ENCODE measurements at places on chromosomes 5 and 9.

- no peak for DNase-seq
Observed at GRCh38 chr5:137611011-137611580, 112.0 kb upstream of the SPOCK1 start.

DNA sequence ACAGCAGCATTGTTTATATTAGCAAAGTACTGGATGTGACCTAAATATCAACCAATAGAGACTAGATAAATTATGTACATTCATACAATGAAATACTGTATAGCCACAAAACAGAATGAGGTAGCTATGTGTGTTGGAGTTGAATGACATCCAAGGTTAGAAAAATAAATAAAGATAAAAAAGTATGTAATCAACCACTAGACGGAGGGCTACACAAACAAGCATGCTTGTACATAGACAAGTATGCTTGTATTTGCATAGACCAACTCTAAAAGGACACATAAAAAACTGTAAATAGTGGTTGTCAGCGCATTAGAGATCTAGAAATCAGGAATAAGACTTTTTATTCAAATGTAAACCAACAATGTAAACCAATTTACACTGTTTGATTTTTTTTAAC lies 3.0 kb downstream of the FEM1C start:
- peak; percentile 20 for DNase-seq

DNA sequence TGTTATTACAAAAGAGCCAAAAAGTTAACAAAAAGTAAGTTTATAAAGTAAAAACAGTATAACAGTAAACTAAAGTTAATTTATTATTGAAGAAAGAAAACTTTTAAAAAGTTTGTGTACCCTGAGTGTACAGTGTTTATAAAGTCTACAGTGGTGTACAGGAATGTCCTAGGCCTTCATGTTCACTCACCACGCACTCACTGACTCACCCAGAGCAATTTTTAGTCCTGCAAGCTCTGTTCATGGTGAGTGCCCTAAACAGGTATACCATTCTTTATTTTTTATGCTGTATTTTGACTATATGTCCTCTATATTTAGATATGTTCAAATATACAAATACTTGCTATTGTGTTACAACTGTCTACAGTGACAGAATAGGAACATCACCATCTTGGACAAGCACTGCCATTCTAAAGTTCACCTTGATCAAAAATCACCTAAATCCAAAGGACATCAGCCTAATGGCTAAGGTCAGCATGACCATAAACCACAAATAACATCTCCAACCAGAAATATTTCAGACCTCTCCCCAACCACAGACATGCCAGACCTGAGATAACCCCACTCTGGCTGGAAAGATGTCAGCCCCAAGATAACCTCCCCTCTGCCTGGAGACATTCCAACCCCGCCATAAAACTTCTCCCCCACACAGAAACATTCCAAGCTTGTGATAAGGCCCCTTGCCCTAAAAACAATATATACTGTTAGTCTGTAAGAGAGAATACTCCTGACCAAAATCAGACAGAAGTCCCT lies 56.1 kb downstream of the AGXT2 start:
- DNase-seq = no peak

GRCh38 chr5:4911646-4912403 lies 228.3 kb upstream of the ADAMTS16 start:
- DNase-seq = no peak

DNA sequence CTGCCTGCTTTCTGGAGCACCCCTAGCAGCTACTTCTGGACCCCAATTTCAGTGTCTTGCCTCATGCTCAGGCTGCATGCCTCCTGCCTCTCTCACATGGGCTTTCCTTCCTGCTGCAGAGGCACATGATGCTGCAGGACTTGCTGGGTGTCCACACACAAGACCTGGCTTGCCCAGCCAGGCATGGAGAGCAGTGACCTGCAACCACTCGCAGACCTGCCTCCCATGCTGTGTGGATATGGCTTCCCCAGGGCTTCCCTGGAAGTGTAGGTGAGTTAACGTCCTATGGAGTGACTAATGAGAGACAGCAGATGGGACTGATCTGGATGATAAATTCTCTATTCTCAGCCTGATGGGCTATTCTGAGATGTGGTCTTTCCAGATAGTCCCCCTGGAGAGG lies 53.2 kb upstream of the SMIM32 start:
- DNase-seq = no peak

- DNase-seq = no peak
Observed at GRCh38 chr9:115422932-115423440, 305.0 kb upstream of the TNC start.

- DNase-seq = no peak
Observed at GRCh38 chr5:4579679-4580078, 560.5 kb upstream of the ADAMTS16 start.

DNA sequence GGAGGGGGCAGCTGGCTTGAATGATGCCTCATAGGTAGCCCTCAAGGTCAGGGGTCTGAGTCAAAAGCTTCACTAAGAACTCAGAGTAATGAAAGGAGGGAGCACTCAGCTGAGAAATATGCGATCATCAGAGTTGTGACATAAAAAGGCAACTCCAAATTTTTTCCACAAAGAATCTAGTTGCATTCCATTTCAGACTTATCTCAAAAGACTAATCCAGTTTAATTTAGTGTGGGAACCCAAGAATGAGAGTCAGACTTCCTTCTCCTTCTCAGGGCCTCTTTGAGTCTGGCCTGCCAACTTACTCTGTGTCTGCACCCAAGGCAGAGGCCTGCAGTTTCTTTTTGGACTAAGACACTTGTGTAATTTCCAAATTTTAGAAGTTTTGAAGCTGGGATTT lies 34.7 kb downstream of the GABRP start:
- DNase-seq = no peak

GRCh38 chr9:121282277-121283079 lies 14.5 kb downstream of the GSN start:
- no peak for DNase-seq

DNA sequence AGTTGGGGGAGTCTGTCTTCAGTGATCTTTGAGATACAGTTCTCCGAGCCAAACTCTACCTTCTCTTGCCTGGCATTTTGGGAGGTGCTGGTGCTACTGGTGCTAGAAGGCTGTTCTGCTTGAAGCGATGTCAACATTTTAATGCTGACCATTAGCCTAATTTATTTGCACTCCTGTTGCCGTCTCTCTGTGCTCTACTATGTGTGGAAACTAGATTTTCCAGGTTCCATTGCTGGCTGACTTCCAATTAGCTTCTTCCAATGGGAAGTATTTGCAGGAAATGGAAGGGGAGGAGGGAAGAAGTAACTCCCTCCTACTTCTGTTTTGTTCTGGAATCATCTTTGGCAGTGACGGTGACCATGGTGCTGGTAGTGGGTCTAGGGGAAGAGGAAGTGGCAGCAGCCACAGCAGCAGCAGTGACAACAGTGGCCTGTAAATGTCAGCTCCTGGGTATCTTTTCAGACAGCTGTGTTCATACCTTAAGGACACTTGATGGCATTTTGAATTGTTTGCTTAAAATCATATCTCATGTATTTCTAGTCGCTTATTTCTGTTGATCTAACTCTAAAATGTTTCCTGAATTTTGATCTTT lies 7.9 kb downstream of the TXNDC8 start:
- DNase-seq = no peak

DNA sequence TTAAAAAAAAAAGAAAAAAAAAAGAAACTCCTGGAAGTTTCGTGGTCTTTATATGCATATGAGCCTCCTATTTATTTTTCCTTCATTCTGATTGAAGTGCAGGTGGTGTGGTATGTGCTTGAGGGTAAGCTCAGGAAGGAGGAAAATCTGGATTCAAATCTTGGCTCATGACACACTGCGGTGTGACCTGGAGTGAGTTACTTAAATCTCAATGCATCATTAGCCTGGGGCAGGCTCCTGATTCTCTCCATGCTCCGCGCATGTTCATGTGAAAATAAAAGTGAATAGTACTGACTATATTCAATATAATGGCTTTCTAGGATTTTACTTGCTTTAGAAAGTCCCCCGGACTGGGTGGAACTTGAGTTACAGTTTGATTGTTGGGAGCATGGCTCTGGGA lies 35.6 kb downstream of the PTTG1 start:
- no peak for DNase-seq

Measured in dermis blood vessel endothelial cell (primary cell).